Stimulated activated CD4-positive, alpha-beta T cell treated with anti-CD3 and anti-CD28 coated beads, Interleukin-1b, Interleukin-23, amount 100 ng/mL, for 4 hours (primary cell): ENCODE measurements at places on chromosomes 5 and 9.

DNA sequence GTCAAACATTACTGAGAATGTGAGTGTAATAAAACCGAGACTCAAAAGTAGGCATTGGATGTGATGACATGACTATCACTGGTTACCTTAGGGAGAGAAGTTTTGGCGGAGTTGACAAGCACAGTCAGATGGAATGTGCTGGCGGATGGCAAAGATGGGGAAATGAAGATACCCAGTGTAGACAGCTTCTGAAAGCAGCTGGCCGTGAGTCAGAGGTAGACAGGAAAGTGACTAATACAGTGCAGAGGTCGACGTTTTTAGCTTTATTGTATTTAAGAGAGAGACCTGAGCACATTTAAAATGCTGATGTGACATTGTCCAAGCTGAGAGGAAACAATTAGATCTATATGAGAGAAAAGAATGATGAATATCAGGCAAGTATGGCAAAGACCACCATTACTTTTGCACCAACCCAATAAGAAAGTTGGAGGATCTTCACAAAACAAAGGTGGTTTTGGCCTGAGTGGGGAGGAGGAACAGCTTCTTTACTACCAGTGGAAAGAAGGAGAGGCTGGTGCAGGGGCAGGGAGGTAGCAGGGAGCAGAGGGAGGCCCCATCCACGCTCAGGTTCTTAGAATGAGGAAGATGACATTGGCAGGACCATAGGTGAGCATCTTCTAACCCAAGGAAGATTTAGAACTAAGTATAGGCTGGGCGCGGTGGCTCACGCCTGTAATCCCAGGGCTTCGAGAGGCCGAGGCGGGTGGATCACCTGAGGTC is 36.7 kb upstream of the KCNIP1 start:
- DNase-seq = peak; percentile 11

DNA sequence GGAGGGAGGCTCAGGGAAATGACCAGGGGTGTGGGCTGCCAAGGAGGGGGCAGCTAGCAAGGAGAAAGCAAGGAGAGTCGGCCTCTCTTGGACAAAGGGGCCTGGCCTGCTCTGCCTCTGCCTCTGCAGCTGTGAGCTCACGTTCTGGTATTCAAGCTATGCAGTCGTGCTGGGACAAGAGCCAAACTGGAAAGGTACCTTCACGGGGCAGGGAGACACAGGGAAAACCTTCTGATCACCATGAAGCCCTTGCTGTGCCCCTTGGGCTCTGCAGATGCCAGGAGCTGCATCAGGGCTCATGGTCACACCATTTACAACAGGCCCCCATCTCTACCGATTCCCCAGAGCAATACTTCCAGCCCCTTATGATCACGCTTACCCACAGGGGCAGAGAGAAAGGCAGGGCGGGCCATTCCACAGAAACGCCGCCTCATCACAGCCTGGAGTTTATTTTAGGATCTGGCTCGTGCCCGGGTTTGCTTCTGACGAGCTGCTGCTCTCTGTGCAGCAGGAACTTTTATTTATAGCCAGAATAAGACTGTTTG is 63.2 kb downstream of the PRRT1B start:
- no peak for DNase-seq

GRCh38 chr9:6029604-6030274 is 14.3 kb upstream of the RANBP6 start:
- no peak for DNase-seq

DNA sequence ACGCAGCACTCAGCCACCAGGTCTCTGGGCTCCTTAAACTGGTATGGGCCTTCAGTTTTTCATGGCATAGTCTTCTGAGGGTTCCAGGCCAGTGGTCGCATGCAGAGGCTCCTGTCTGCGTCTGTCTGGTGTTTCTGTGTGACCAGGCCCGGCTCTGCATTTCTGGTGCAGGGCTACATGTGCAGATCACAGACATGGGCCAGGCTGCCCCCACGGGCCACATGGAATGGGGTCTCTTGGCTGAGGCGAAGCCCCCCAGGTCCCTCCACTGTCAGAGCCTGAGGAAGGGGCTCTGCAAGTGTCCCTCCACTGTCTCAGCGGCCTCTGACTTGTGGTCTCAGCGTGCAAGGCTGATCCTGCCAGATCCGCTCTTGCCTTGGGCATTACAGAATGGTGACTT is 15.6 kb upstream of the CARD19 start:
- DNase-seq = no peak
